Activated naive CD4-positive, alpha-beta T cell treated with anti-CD3 and anti-CD28 coated beads, Interleukin-2, amount 50 U/mL, for 72 hours (primary cell): ENCODE measurements at places on chromosomes 12 and 14. TPM values are rescaled to one million over a fixed set of nuclear protein-coding genes. Genes with fewer than 3 reads are reported as not detected.

Gene GCH1
- 52.3 TPM for total RNA-seq

Gene XRCC3
- total RNA-seq: 45.8 TPM

Gene ZNF385A
- total RNA-seq: 1.2 TPM

Gene AMN
- total RNA-seq: 0.30 TPM

Gene KCNA1
- 0.16 TPM for total RNA-seq

Gene ACSS3
- not detected for total RNA-seq

Gene SERPINA3
- total RNA-seq: not detected

Gene TRIM9
- total RNA-seq: 0.93 TPM

Gene LAG3
- total RNA-seq: 117 TPM

Gene TROAP
- total RNA-seq: 134 TPM

Gene SERPINA1
- total RNA-seq: 29.9 TPM

Gene ACOT6
- not detected for total RNA-seq

Gene TPPP2
- not detected for total RNA-seq

Gene TCTN1
- 10.4 TPM for total RNA-seq

Gene ANKS1B
- not detected for total RNA-seq

Gene FSCB
- not detected for total RNA-seq

Gene SYCP3
- total RNA-seq: 0.21 TPM

Gene PTPN11
- total RNA-seq: 105 TPM

Gene CEP170B
- total RNA-seq: 9.4 TPM

Gene CLEC2A
- total RNA-seq: not detected

Gene ABHD12B
- total RNA-seq: not detected

Gene USP44
- 3.2 TPM for total RNA-seq

Gene SAMD15
- 0.27 TPM for total RNA-seq

Gene CPNE6
- 0.14 TPM for total RNA-seq

Gene KRT72
- 7.7 TPM for total RNA-seq

Gene PTCSC3
- not detected for total RNA-seq

Gene ANKRD9
- 5.2 TPM for total RNA-seq

Gene PELI2
- 2.0 TPM for total RNA-seq

Gene ANO2
- total RNA-seq: not detected

Gene PIK3C2G
- total RNA-seq: not detected

Gene GRIP1
- 0.82 TPM for total RNA-seq

Gene WNT5B
- 0.18 TPM for total RNA-seq

Gene EML5
- total RNA-seq: 1.1 TPM
